ENCODE measurements at places on chromosomes 12 and 14. TPM values are rescaled to one million over a fixed set of nuclear protein-coding genes. Genes with fewer than 3 reads are reported as not detected.

- DNase-seq = no peak
- H3K27me3 ChIP-seq = no peaks in the 10 kb centered on the region
- no peak overlapping the region for H3K4me3 ChIP-seq
- H3K36me3 ChIP-seq = no peaks in the 10 kb centered on the region
- H3K4me1 ChIP-seq = no peaks in the 10 kb centered on the region
- H3K27ac ChIP-seq = no peak overlapping the region
Observed at GRCh38 chr12:93197067-93197593, 180.6 kb upstream of the NUDT4 start.

DNA sequence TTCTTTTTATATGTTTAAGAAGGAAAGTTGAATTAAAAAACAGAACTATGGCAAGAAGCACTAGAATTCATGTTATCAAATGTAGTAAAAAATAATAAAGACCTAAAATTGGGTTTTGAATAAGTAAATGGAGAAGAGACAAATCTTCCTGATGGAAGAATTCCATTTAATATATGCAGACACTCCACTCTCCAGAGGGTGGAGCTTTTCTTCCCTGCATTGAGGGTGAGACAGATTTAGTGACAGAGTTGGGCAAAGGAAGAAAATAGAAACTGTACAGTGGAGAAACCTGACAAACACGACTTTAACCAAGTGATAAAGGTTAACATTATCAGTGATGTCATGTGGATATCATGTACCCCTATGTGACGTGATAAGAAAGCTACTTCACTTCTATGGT lies 217.6 kb downstream of the PRKD1 start:
- no peaks in the 10 kb centered on the region for H3K36me3 ChIP-seq
- no peaks in the 10 kb centered on the region for H3K4me1 ChIP-seq
- DNase-seq = no peak
- no peaks in the 10 kb centered on the region for H3K27me3 ChIP-seq

Gene CIT
- total RNA-seq = 9.1 TPM

DNA sequence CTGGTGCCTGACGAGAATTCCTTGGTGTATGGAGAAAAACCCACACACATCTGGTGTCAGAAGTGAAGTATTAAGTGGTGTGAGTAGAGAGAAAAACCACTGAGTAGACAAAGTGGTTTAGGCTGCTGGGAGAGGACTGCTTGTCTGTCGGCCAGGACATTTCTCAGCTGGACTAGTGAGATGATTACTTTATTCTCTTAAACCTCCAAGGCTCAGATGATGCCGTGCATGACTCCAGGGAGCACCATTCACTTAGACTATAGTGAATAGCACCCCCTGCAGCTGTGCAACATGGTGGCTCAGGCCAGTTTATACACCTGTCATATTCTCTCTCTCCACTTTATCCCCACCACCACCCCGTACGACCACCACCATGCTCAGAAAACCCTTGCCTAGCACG lies 28.5 kb upstream of the NFYB start:
- H3K4me1 ChIP-seq = no peaks in the 10 kb centered on the region
- no peaks in the 10 kb centered on the region for H3K27me3 ChIP-seq
- no peak overlapping the region for H3K4me3 ChIP-seq

DNA sequence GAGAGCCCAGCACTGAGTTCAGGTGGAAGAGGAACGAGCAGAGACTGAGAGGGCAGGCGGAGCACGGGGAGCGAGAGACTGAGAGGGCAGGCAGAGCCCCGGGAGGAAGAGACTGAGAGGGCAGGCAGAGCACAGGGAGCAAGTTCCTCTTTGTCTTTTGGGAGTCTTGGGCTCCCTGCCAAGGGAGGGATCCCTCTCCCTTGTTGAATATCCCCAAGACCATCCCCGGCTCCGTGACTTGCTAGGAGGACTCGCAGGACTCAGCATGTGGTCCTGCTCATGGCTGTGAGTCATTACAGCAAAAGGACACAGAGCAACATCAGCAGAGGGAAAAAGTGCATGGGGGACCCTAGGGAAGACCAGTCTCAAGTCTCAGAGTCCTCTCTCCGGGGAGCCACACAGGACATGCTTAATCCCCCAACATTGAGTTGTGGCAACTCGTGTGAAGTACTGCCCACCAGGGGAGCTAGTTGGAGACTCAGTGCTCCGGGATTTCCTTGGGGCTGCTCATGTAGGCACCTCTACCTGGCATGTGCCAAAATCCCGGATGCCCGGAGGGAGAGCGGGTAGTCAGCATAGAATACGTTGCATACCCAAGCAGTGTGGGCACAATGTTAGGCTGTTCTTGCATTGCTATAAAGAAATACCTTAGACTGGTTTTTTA lies 81.0 kb downstream of the CCDC92 start:
- no peak overlapping the region for H3K27ac ChIP-seq
- H3K4me3 ChIP-seq = no peak overlapping the region
- no peaks in the 10 kb centered on the region for H3K36me3 ChIP-seq
- H3K27me3 ChIP-seq = peaks cover 3% of the 10 kb centered on the region
- no peak for DNase-seq
- H3K4me1 ChIP-seq = no peaks in the 10 kb centered on the region

- H3K36me3 ChIP-seq = no peaks in the 10 kb centered on the region
- no peak for DNase-seq
- no peaks in the 10 kb centered on the region for H3K4me1 ChIP-seq
- no peak overlapping the region for H3K4me3 ChIP-seq
Observed at GRCh38 chr14:80315681-80316080, 104.4 kb upstream of the DIO2 start.

- H3K27me3 ChIP-seq = no peaks in the 10 kb centered on the region
- peak overlapping the region; percentile 68 for H3K27ac ChIP-seq
- peak overlapping the region; percentile 38 for H3K4me3 ChIP-seq
- peaks cover 68% of the 10 kb centered on the region for H3K4me1 ChIP-seq
Observed at GRCh38 chr12:6958609-6959057, 7.5 kb downstream of the PTPN6 start.

Gene NID2
- 7.5 TPM for total RNA-seq

- no peaks in the 10 kb centered on the region for H3K27me3 ChIP-seq
- no peak overlapping the region for H3K4me3 ChIP-seq
- H3K4me1 ChIP-seq = peaks cover 8% of the 10 kb centered on the region
- no peak overlapping the region for H3K27ac ChIP-seq
- H3K36me3 ChIP-seq = no peaks in the 10 kb centered on the region
Observed at GRCh38 chr14:61653507-61653906, 41.8 kb upstream of the HIF1A start.

Gene IFNG-AS1
- total RNA-seq = 1.3 TPM

GRCh38 chr12:51642286-51642685 lies 51.3 kb downstream of the SCN8A start:
- H3K36me3 ChIP-seq = no peaks in the 10 kb centered on the region
- H3K4me3 ChIP-seq = no peak overlapping the region
- H3K4me1 ChIP-seq = no peaks in the 10 kb centered on the region
- no peaks in the 10 kb centered on the region for H3K27me3 ChIP-seq

DNA sequence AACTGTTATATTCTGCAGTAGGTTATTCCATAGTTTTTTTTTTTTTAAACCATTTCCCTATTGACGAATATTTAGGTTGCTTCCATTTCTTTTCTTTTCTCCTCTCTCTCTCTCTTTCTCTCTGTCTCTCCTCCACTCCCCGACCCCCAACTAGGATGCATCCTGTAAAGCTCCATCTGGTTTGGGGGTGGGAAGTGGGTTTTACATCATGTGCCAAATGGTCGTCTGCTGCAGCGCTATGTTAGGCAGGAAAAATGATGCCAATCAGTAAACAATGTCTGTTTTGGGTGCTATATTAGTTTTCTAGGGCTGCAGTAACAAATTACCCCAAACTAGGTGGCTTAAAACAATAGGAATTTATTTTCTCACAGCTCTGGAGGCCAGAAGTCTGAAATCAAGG lies 465.0 kb downstream of the AACS start:
- H3K4me3 ChIP-seq = no peak overlapping the region
- H3K27ac ChIP-seq = no peak overlapping the region
- no peaks in the 10 kb centered on the region for H3K27me3 ChIP-seq
- no peak for DNase-seq
- H3K36me3 ChIP-seq = no peaks in the 10 kb centered on the region

Gene OR9K2
- not detected for total RNA-seq

DNA sequence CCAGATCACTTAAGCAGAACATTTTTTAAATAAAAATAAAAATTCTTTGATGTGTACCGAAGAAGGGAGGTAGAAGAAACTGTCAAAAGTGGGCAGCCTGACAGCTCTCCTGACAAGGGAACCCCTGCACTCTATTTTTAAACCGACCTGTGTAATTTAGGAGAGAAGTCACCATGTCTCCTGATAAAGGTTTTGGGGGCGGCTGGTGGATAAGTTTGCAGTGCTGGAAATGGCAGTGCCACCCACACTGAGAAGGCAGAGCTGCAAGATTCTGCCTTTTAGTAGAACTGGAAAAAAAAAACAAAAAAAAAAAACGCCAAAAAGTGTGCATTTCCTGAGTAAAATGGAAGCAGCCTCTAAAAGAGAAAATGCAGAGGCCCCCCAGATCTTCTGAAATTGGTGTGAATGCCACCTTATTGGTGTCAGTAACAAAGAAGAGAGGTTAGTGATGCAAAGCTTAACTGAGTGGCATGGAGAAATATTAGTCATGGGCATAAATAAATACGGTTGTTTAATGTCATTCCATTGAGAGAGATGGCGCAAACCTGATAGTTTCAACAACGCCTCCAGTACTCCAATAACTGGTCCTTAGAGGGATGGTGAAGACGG lies 24.7 kb downstream of the DUSP6 start:
- DNase-seq = no peak
- no peaks in the 10 kb centered on the region for H3K27me3 ChIP-seq
- H3K4me3 ChIP-seq = no peak overlapping the region
- peaks cover 7% of the 10 kb centered on the region for H3K4me1 ChIP-seq

GRCh38 chr14:22561661-22562579 lies 27.1 kb downstream of the DAD1 start:
- H3K27ac ChIP-seq = peak overlapping the region; percentile 98
- no peak overlapping the region for H3K4me3 ChIP-seq
- H3K4me1 ChIP-seq = peaks cover 85% of the 10 kb centered on the region
- H3K27me3 ChIP-seq = no peaks in the 10 kb centered on the region

DNA sequence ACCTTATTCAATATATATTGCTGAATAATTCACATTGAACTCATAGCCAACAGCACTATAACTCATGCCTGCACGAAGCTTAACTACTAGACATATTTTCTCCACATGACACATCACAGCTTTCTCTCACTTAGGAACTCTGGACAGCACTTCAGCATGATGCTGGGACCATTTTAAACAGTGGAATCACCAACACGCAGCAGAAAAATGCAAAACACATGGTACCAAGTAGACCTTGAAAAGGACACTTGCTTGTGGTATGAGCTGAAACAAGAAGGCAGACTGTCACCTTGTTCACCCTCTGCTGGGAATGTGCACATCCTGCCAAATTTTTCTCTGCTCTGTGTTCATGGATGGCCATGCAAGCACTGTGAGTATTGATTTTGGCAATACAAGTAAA lies 34.8 kb upstream of the CD9 start:
- no peaks in the 10 kb centered on the region for H3K27me3 ChIP-seq
- H3K4me3 ChIP-seq = no peak overlapping the region
- no peak overlapping the region for H3K27ac ChIP-seq
- H3K36me3 ChIP-seq = no peaks in the 10 kb centered on the region
- peaks cover 8% of the 10 kb centered on the region for H3K4me1 ChIP-seq
- no peak for DNase-seq

DNA sequence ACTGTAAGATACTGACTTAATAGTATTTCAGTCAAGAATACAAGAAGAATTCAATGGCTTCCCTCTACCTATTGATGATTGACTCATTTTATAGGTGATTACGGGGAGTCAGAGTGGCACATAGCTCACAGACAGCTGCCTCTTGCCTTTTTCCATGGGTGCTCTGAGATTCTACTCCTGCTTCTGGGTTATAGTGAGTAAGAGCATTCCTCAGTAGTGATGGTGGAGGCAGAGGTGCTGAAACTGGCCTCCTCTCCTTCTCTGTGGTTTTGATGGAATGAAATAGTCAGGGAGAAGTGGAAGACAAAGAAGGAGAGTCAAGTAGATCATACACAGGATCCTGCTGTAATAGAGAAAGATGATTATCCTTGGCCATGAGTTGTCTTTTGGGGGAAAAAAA lies 438.2 kb upstream of the FAR2 start:
- H3K27ac ChIP-seq = no peak overlapping the region
- no peak overlapping the region for H3K4me3 ChIP-seq
- H3K27me3 ChIP-seq = no peaks in the 10 kb centered on the region
- no peaks in the 10 kb centered on the region for H3K36me3 ChIP-seq
- DNase-seq = no peak
- H3K4me1 ChIP-seq = no peaks in the 10 kb centered on the region

Gene SPIC
- 7.0 TPM for total RNA-seq
